ENCODE measurements at places on chromosomes 1 and 21.

GRCh38 chr1:16207318-16208269 is 4.9 kb downstream of the ARHGEF19 start:
- DNase-seq, result no peak

GRCh38 chr1:222042120-222042519 is 300.2 kb upstream of the DUSP10 start:
- no peak for DNase-seq

DNA sequence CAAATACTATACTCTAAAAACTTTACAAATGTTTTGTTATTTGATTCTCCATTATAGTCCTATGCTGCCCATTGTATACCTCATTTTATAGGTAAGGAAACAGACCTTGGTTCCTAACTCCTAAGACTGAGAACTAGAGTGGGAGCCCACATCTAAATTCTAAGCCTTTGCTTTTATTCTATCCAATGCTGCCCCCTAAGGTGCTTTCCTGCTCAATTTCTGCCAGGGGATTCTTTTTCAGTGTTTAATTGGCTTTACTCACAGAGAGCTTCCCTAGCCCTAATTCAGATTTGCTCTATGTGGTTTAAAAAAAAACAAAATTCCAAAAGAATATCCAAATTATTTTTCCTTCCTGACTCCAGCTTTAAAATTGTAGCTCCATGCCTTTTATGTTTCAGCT is 64.5 kb downstream of the KIF14 start:
- DNase-seq, result no peak

GRCh38 chr1:86224651-86225310 is 68.2 kb upstream of the COL24A1 start:
- DNase-seq, result no peak

DNA sequence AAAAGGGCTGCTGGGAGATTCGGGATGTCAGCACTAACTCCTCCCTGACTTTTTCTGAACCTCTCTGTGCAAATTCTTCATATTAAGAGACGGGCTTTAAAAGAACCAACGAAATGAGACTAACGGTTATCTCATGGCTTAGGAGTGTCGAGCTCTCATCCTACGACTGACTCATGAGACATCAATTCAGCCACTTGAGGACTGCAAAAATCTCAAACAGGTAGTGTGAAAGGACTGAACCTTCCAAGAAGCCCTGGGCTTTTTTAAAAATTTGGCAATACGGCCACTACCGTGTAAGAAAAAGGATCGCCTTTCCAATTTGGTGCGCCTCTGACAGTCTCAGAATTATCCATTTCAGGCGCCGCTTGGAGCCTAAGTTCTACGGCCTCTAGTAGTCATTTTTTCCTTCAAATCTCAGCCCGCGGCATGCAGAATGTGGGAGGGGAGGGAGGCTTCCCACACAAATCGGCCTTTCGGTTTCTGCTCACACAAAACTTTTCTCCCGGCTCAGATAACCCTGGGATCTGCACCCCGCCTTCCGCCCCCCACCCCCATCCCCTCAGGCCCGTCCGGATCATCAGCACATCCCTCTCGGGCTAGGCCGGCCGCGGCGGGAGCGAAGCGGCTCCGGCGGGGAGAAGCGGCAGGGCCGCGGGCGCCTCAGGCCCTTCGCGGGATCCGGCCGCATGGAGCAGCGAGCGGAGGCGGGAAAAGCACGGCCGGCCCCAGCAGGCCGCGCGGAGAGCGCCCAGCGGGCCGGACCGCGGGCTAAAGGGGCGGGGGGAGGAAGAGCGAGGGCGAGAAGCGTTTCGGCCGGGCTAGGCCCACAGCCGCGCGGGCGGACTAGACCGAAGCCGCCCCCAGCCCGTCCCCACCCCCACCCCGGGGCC is 618 bp downstream of the HNRNPR start:
- DNase-seq, result no peak

DNA sequence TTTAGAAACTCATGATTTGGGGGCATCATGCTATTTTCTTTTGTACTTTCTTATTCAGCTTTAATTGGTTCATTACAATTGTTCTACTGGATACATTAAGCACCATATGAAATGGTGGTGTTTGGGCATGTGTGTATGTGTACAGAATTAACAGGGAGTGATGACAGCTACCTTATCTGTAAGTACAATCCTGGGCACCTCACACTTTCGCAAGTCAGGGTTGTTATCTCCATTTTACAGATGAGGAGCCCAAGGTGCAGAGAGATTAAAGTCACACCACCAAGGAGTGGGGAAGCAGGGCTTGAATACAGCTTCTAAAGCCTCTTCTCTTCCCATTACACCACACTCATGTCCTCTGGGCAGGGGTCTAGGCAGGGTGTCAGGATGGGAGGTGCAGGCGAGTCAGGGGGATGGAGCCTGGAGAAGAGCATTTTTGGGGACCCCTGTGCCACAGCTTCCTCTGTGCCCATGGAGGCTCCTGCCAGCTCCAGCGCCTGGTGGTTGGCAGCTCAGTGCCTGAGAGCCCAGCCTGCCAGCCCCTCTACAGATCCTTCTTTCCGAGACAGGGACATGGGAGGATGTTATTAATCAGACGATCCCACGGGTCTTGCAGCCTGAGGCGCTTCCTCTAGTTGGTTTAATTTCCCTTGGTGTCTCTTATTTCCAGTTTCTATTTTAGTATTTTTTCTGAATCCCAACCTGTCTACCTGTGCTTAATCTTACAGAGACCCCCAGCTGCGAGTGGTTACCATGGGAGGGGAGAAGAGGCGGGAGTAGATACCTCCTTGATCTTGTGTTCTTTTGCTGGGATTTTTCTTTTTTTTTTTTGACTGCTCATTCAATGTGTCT is 126.2 kb upstream of the CD34 start:
- DNase-seq, result no peak

DNA sequence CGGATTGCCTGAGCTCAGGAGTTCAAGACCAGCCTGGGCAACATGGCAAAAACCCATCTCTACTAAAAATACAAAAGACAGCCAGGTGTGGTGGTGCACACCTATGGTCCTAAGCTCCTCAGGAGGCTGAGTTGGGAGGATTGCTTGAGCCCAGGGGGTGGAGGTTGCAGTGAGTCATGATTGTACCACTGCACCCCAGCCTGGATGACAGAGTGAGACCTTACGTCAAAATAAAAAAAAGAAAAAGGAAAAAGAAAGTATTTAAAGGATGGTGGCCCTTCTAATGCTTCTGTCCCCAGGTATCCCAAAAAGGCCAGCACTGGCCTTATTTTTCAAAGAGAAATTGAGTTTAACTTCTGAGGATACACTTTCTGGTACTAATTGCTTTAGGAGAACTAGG is 1.7 kb downstream of the IKBKE start:
- no peak for DNase-seq

All from iPS DF 19.7 (cell line).